ENCODE measurements at places on chromosomes 16 and 17.

DNA sequence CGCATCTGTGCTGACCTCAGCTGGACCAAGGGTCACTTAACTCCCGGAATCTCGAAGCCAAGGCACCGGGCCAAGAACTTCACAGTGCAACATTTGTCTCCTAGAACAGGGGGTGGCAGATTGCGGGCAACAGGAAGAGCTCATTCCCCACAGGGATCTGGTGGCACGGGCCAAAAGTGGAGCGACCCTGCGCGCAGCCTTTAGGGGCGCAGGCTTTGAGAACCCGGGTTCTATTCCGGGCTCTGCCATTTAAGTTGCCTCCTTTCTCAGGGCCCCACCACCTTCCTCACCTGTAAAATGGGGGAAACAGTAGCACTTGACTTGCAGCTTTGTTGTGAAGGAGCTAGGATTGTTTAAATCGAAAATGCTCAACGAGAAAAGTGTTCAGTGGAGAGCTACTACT lies 651 bp downstream of the SHMT1 start:
- no peak for DNase-seq

DNA sequence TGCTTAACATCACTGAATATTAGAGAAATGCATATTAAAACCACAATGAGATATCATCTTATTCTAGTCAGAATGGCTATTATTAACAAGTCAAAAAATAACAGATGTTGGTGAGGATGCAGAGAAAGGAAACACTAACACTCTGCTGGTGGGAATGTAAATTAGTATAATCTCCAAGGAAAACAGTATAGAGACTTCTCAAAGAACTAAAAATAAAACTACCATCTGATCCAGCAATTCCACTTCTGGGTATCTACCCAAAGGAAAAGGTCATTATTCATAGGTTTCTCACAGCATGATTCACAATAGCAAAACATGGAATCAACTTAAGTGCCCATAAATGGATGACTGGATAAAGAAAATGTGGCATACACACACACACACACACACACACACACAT lies 166.4 kb downstream of the CEP112 start:
- DNase-seq: no peak

GRCh38 chr16:13996778-13997288 lies 74.3 kb upstream of the MRTFB start:
- DNase-seq: no peak

DNA sequence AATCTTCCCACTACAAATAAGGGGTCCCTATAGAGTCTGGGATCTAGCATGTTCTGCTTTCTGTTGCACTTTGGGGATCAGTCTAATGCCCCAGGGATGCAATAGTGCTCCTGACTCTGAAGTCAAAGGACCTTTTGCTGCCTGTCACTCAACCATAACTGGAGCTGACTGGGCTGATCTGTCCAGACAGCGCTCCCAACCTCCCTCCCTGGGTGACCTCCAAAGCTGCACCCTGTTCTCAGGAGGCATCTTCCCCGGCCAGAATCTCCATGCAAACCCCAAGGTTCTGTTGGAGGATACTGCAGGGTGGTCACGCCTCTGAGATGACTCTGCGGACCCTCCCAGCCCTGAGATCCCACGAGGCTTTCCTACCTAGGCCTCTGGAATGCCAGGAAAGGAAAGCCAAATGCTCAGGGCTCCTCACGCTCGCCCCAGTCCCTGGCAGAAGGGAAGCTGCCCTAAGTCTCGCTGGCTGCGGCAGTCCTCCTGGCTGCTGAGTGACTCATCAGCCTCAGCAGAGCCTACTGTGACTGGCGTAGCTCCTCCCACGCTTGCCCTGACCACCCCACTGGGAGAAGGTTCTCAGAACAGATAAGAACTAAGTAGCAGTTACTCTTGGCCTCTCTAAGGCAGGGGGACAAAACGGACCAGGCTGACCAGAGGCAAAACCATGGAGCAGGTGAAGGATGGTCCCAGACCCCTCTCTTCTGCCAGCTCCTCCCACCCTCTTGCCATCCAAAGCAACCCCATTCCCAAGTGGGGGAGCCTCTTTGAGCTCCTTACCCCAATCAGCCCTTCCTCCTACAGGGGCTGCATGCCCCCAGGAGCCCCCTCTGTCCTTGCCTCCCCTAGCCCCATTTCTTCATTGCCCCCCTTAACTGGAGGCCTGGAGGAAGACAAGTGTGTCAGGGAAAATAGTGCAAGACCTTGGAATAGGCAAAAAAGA lies 124.1 kb upstream of the TNRC6C start:
- DNase-seq: no peak

DNA sequence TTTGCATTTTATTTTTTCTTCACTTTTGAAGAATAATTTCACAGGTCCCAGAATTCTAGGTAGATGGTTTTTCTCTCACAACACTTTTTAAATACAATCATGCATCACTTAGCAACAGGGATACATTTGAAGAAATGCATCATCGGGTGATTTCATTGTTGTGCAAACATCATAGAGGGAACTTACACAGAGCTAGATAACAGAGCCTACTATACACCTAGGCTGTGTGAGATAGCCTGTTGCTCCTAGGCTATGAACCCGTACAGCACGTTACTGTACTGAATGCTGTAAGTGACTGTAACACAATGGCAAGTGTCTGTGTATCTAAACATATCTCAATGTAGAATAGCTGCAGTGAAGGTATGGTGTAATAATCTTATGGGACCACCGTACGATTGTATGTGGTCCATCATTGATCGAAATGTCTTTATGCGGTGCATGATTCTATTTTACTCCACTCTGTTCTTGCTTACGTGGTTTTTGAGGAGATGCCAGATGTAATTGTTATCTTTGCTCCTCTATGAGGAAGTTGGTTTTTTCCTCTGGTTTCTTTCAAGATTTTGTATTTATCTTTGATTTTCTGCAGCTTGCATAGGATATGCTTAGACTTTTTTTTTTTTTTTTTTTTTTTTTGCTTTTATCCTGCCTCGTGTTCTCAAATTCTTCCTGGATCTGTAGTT lies 35.5 kb upstream of the TMEM92 start:
- DNase-seq: no peak

DNA sequence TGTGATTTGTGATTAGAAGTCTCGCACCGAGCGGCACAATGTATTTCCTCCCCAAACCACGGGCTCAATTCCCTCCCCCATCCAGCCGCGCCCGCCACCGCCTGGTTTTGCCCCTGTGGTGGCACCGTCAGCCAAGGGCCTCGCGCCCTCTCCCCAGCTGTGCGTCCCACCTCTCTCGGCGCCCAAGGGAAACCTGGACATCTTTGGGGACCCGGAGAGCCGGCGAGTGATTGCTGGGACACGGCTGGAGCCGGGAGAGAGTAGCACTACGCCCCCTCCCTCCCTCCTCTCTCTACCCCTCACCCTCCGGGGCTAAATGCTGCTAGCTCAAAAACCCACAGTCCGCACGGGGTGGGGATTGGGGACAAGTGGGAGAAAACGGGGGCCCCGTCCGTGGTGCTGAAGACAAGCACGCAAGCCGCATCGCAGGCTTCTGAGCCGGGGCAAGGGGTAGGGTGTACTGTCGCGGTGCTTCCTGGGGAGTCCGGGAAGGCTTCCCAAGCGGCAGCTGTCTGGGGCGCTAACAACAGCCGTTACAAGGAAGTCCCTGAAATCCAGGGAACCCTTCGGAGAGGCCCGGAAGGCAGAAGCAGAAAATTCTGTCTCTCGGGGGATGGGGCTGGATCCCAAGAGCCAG lies 1.4 kb downstream of the CBLN1 start:
- no peak for DNase-seq

- no peak for DNase-seq
Measured at GRCh38 chr16:66269617-66270332, 96.7 kb upstream of the CDH5 start.

DNA sequence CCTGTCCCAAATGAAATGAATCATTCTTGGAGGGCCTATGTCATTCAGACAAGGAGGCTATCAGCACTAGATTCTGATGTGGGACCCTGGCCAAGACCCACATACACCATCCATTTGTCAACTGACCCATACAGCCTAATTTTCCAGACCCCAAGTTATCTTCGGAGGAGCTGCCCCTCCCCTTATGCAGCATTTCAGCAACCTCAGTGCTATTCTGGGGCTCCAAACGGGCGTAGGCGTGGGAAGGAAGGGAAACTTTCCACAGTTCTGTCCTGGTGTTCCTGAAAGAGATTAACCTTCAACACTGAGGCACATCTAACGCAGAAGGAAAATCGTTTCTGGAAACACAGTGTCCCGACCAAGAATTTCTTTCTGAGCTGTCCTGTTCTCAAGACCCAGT lies 86.7 kb downstream of the MYH11 start:
- no peak for DNase-seq

DNA sequence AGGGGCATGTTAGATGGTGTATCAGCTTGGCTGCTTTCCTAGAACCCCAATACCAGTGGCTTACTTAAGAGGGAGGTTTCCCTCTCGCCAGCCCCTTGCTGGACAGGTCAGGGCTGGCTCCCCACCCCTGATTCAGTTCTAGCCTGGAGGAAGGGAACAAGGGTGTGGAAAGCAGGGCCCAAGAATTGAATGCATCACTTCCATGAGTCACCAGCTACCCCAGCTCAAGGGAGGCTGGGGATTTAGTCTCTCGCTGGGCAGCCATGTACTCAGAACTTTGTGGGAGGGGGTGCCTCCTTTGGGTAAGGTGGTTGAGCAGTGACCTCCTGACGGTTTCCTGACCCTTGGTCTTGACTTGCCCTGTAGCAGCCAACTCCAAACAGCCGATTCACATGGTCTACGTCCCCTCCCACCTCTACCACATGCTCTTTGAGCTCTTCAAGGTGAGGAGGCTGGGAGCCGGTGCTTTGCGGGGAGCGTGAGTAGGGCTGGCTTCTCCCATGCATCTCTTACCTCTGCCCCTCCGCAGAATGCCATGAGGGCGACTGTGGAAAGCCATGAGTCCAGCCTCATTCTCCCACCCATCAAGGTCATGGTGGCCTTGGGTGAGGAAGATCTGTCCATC lies 12.8 kb downstream of the PDK2 start:
- no peak for DNase-seq

DNA sequence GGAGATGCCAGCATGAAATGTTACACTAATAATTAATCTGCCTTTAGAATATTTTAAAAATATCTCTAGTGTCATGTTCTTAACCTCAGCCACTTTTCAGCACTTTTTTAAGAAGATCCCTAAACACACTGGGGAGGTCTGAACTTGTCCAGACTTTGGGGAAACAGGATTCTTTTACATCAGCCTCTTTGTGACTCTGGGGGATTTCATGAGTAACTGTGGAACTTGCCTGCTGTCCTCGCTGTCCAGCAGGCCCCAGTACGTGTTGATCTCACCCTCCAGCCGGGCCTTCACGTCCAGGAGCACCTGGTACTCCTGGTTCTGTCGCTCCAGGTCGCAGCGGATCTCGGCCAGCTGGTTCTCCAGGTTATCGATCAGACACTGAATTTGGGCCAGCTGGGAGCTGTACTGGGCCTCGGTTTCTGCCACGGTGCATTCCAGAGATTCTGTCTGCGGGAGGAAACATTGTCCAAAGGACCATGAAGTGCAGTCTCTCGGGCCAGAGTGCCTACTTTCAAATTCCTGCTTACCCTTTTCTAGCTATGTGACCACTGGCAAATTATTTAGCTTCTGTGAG lies 5.5 kb downstream of the KRT40 start:
- no peak for DNase-seq

- no peak for DNase-seq
Measured at GRCh38 chr16:886084-886543, 84.7 kb downstream of the LMF1 start.

- DNase-seq: peak; percentile 87
Measured at GRCh38 chr17:22142091-22142490, 449.8 kb downstream of the KCNJ18 start.

- DNase-seq: no peak
Measured at GRCh38 chr16:57513371-57514102, 22.8 kb downstream of the CCDC102A start.
